ENCODE measurements at places on chromosomes 4 and X. TPM values are rescaled to one million over a fixed set of nuclear protein-coding genes. Genes with fewer than 3 reads are reported as not detected.

DNA sequence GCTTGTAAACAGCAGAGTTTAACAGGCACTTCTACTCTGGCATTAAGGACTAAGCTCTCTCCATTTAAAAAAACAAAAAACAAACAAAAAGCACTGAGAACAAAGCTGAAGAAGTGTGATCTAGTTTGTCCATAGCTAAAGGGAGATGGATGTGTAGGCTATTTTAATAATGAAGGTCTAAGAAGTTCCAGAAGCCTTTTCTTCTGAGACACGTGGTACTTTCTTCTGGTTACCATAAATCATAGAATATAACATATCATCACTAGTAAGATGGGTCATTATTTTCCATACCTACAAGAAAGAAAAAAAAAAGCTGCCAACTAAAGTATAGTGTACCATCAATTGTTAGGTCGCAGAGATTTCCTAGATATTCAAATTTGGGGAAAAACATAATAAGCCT, 722 bp upstream of the NBDY start:
- no peaks in the 10 kb centered on the region for H3K4me1 ChIP-seq
- H3K4me3 ChIP-seq: peak overlapping the region; percentile 77
- H3K27me3 ChIP-seq: no peaks in the 10 kb centered on the region
- no peak for DNase-seq

DNA sequence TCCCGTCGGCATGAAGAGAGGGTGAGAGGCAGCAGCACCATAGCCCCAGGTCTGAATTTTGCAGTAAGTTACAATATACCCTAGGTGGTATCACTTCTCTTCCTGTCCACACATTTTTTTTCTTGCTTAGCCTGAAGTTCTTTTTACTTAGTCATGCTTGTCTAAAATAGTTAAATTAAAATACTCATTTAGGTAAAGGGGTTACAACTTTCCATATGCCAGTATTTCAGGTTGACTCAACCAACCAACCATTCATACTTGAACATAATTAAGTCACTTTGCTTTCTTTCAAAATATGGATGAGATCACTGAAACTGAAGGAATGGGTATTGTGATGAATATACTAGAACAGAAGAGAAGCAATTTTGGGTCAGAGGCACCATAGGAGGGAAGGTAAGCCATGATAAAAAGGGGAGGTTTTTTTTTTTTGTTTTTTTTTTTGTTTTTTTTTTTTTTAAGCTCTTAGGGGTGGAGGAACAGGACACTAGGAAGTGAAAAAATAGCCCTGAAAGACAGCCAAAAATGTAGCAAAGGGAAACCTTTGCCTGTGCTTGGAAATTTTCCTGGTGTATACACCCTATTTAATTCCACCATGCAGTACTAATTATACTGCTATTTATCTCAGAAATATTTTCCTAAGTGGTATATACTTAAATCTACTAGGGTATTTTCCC, 41.8 kb downstream of the RPS6KA3 start:
- no peak for DNase-seq
- H3K4me3 ChIP-seq: no peak overlapping the region
- H3K27ac ChIP-seq: no peak overlapping the region
- H3K36me3 ChIP-seq: no peaks in the 10 kb centered on the region
- H3K27me3 ChIP-seq: no peaks in the 10 kb centered on the region

GRCh38 chr4:140346136-140346535, 27.3 kb upstream of the SCOC start:
- H3K36me3 ChIP-seq: no peaks in the 10 kb centered on the region
- H3K4me1 ChIP-seq: peaks cover 2% of the 10 kb centered on the region
- no peak overlapping the region for H3K27ac ChIP-seq
- no peak for DNase-seq
- no peaks in the 10 kb centered on the region for H3K27me3 ChIP-seq

GRCh38 chrX:129748305-129748704, 9.5 kb downstream of the XPNPEP2 start:
- no peaks in the 10 kb centered on the region for H3K4me1 ChIP-seq
- DNase-seq: no peak
- H3K36me3 ChIP-seq: no peaks in the 10 kb centered on the region

RNF212 gene
- not detected for total RNA-seq

Data from HCT116 (cell line).